ENCODE measurements at places on chromosomes 4 and X.
A peak's percentile ranks its signal among the peaks of the same experiment; 100 is the strongest.

DNA sequence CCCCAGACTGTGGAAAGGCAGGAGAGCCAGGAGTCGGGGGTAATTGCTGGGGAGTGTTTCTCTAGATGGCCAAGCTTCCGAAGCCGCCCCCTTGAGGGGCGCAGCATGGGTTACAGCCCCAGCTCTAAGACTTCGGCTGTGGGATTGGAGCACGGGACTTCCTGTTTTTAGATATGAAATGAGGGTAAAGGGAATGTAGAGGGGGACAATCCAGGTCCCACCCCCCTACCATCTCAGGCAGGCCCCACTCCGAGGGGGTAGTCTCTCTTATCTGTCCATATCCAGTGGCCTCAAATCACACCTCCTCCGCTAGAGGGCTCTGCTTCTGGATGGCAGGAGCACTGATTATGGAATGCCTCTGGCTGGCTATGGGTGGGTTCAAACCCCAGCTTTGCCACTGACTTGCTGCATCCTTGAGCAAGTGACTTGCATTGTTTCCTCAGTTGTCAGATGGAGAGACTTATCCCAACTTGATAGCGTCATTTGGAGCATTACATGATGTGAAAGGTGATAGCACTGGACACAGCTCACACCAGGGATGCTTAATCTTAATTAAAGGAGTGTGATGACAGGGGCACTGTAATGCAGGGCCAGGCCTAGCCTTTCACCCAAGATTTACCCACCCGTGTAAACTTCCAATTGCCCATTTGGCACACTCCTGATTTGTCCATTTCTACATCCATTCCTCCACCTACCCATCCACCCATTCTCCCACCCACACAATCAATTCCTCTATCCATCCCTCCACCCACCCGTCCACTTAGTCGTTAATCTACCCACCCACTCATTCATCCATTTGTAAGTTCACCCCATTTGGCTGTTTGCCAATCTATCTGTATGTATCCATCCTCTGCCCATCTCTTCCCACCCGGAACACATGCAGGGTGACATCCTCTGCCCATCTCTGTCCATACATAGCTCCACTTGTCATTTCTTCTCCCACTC, 848 bp upstream of the KCND1 start:
- peak; percentile 36 for DNase-seq

GRCh38 chr4:68346461-68346860, 3.4 kb downstream of the YTHDC1 start:
- no peak for DNase-seq

DNA sequence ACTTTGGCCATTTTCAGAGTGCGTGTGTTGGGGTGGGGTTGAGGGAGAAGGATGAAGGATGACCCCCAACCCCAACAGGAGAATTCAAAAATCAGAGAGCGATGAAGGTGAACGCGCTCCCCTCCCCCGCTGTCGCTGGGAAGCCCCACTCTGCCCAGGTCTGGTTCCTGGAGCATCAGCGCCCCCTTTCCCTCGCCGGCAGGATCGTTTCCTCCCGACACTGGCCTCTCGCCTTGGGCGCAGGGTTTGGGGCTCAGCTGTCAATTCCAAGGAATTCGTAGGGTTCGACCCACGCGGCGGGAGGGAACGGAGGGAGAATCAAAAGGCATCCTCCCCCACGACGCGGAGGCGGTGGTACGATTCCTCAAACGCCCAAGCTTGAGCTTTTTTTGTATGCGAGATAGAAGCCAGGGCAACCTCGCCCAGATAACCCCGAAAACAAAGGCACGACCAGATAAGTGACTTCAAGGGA, 1.0 kb upstream of the PDGFRA start:
- DNase-seq: peak; percentile 41

- DNase-seq: no peak
Measured at GRCh38 chr4:10345381-10345784, 111.8 kb downstream of the ZNF518B start.

GRCh38 chr4:55030589-55030988, 94.8 kb downstream of the KDR start:
- no peak for DNase-seq

- DNase-seq: no peak
Measured at GRCh38 chrX:131944936-131945902, 77.9 kb upstream of the STK26 start.

DNA sequence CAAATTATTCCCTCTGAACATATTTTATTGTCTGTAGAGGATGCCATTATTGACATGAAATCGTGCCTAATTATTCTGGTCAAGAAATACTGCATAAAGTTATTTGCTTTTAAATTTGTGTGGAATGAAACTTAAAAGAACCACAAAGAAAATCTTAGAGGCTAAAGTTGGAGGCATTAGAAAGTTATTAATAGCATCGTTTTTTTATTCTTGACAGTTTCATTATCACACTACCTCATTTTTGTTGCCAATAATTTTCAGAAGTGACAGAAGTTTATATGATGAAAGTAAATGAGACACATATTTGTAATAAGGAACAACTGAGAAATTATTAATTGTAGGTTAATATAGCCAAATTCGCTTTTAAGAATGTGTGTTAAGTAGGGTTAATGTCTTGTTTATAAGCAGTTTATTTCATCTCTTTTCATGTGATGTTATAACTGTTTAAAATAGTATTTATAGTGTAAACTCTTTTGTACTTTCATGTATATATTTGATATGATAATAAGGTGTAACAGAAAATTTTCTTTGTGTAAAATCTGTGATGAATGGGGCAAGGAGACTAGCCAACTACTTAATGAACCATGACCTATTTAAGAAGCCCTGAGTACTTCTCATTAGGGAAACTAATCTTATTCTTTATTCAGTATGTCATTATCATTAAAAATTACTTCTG, 54.5 kb upstream of the GRIA2 start:
- DNase-seq: no peak

DNA sequence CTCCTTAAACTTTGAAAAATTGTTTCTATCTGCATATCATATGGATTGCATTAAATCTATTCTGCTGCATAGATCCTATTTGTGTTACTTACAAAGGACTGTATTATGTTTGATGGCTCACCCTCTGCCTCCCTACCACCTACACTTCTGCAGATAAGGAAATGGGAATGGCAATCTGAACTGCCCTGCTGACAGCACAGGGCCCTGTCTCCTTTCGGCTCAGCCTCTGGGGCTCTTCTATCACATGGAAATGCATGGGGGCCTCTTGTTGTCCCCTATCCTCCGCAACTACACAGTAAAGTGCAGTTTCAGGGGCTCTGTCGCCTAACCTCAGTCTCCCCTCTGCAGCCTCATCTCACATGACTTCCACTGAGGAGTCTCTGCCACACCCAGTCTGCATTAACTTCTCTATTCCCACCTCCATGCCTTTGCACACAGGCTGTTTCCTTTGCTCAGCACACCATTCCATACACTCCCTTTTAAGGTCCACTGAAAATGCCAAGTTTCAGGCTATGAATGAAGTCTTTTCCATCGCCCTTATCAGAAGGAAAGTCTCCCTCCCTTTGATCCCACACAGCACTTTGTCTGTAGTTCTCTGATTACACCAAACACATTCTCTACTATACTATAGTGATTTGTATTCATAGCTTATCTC, 12.5 kb downstream of the RELL1 start:
- DNase-seq: peak; percentile 19

GRCh38 chr4:42478509-42478908, 81.2 kb downstream of the SHISA3 start:
- DNase-seq: no peak

DNA sequence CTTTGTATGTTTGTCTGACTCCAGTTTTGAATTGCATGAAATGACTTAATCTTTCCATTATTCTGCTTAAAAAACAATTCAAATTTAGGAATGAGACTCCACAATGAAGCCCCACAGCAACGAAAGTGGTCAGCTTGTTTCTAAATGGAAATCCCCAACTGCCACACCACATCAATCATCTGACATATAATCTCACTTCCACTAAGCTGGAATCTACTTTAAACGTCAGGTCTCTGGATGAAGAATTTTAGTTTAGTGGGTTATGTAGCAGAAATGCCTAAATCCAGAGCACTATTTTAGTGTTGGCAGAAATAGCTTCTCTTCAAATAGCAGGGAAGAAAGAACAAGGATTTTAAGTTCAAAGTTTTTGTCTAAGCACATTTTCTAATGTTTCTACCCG, 1.7 kb upstream of the BMP2K start:
- DNase-seq: peak; percentile 71

DNA sequence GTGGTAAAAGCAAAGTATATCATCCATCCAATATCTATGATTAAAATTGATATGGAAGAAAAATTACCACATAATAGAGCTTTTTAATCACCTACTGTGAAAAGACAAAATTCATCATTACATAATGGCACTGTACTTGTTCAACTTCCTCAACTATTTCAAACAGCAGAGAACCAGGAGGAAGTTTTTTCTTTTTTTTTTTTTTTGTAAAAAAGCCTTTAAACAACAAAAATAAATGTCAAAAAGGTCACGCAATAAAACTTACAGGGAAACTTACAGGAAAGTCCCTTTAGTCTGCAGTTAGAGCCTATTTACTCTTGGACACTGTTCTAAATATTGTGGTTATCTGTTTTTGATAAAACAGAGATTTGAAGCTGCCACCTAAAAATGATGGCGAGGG, 4.8 kb downstream of the PDGFC start:
- peak; percentile 76 for DNase-seq

GRCh38 chrX:51975360-51975759, 81.9 kb downstream of the MAGED1 start:
- no peak for DNase-seq

DNA sequence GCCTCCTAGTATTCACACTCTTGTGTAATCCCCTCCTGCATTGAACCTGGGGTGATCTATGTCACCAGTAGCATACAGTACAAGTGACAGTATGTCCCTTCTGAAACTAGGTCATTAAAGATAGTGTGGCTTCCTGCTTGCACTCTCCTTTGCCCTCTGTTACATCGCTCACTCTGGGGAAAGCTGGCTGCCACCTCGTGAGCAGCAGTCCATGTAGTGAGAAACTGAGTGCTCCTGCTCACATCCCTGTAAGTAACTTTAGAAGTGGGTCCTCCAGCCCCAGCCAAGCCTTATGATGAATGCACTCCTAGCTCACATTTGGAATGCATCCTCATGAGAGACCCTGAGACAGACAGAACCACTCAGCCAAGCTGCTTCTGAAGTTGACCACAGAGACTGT, 89.8 kb upstream of the TNIP3 start:
- no peak for DNase-seq

DNA sequence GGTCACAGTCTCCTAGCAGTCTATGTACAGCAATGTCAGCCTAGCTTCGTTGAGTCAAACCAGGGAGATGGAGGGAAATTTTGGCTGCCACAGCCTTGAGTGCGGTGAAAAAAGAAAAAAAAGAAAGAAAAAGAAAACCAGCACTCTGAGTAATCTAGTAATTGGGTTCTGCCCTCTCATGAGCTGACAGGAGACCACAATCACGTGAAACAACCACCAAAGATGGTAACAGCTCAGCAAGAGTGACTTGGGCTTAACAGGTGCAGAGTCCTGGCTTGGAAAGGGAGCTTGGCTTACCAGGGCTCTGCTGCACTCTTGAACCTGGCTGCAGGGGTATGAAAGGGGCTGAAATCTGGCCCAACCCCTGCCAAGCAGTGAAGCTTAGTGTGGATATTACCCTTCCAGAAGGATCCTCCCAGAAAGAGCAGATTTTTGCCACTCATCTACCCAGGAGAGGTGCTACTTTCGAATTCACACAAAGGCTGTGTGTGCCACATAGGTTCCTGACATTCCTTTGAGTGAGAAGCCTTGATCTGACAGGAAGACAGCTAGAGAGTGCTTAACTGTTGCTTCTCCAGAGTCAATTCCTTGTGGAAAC, 350.3 kb downstream of the PTTG2 start:
- DNase-seq: no peak

- no peak for DNase-seq
Measured at GRCh38 chr4:116982656-116983055, 102.7 kb downstream of the TRAM1L1 start.

DNA sequence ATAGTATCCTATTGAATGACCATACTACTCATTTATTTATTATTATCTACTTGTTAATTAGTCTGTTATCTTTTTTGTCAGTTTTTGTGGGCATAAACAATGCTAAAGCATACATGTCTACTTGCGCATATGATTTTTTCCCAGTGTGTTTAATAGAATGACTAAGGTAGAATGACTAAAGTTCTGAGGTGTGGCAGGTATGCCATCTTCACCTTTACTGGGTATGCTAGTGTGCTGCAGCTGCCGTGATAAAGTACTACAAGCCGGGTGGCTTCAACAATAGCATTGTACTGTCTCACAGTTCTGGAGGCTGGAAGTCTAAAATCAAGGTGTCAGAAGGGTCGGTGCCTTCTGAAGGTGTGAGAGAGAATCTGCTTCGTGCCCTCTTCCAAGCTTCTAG, 19.2 kb downstream of the CD38 start:
- no peak for DNase-seq

GRCh38 chr4:154277172-154277571, 214.4 kb downstream of the DCHS2 start:
- no peak for DNase-seq

DNA sequence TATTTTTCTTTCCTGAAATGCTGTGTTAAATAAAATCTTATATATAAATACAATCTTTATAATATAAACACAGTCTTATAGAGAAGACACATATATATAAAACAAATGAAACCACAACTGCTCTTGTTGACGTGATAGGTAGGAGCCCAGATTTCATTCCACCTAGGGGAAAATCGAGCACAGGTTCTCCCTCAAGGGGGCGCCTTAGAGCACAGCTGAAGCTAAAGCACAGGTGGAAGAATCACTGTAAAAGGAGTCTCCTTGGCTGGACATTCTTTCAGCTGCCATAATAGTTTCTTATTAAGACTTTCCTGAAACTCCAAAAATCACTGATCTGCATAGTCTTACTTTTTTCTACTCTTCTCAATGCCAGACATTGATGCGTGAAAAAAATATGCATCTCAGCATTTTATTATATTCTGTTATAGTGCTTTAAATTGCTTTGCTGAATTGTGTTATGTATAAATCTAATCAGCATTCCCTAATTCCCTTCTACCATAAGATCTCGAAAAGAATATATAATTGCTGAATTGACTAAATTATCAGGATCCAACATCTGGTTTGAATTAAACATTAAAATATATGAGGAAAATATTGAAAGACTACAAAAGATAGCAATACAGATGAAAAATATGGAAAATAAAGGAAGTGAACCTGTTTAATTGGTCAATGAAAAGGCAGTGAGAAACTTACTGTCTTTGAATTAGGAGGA, 25.5 kb upstream of the RXFP1 start:
- DNase-seq: peak; percentile 48

GRCh38 chrX:50594788-50595187, 124.2 kb upstream of the DGKK start:
- DNase-seq: no peak

GRCh38 chr4:168453146-168453545, 27.1 kb downstream of the DDX60L start:
- DNase-seq: no peak

DNA sequence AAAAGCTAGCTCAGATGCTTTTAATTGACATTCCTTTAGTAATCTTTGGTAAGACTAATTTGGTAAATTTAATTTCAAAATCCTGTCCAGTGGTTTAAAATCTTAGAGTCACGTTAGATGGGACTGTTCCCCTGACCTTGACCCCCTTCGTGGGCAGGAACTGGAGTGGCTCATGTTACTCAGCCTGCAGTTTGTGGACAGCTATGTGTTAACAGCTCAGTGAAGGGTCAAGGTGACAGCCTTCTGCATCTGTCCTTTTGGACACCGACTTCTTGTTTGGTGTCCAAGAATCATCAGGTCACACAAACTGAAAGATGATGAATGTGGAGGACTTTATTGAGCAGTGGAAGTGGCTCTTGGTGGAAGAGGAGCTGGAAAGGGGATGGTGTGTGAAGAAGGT, 2.9 kb downstream of the ARSF start:
- no peak for DNase-seq
